ENCODE measurements at places on chromosomes 7 and 10. TPM values are rescaled to one million over a fixed set of nuclear protein-coding genes. Genes with fewer than 3 reads are reported as not detected.

GRCh38 chr7:28666154-28666553 is 253.8 kb downstream of the CREB5 start:
- no peak for DNase-seq

GRCh38 chr7:53050433-53050832 is 15.0 kb downstream of the POM121L12 start:
- DNase-seq: no peak

DNA sequence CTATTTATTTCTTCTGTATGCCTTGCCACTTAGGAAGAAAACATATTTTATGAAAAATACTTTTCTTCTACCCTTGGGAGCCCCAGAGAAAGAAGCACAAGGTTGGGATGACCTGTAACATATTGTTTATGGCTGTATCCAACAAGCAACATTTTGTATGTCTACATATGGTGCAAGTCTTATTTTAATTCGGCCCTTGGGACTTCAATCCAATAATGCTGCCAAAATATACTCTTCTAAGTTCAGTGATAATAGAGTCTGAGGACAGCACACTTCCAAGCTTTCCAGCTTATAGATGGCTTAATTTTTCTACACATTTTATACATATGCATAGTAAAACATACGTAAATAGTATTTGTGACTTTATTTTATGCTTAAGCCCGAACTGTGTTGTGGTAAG is 318.5 kb upstream of the SEMA3A start:
- no peak for DNase-seq

GRCh38 chr10:33005322-33006301 is 47.6 kb upstream of the ITGB1 start:
- peak; percentile 76 for DNase-seq

GRCh38 chr7:98126311-98127142 is 19.9 kb downstream of the LMTK2 start:
- DNase-seq: no peak

DNA sequence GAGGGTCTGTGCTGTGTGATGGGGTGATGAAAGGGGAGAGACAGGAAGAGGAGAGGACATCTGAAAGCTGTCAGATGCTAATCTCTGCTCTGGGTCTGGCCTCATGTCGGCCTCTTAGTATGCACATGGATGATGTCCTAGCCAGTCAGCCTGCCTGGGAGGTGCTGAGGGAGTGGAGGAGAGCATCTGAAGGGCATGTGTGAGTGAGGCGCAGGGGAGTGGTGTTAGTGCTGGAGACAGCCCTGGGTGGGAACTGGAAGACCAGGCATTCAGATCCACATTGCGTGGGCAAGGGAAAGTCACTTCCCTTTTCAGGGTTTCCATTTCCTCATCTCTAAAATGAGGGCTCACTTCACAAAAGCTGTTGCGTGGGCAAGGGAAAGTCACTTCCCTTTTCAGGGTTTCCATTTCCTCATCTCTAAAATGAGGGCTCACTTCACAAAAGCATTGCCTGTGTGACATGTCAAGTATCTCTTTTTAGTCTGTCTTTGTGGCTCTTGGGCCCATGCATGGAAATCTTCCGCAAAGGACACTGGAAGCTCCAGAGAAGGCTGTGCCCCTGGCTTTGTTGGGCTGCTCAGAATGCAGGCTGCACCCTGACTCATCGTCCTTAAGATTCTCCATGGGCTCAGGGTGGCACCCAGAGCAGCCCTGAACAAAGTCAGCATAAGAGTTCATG is 10.0 kb downstream of the SFTPD start:
- DNase-seq: peak; percentile 41

ABI1 gene
- 71.4 TPM for total RNA-seq

DNA sequence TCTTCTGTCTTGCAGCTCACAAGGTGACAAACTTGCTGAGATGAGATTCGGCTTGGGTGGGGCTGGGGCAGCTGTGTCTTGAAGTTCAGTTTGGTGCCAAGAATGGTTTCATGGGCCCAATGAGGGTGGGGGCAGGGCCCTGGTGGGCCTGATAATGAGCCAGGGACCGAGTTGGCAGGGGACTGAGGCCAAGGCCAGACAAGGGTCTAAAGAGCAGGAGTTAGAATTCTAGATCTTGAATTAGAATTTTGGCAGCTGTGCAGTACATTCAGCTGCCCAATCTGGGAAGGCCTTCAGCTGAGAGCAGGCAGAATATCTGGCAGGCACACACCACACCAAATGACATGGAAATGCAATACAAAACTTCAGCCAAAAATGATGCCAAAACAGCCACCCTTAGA is 1.5 kb upstream of the JAZF1 start:
- no peak for DNase-seq
